ENCODE measurements at places on chromosomes 7 and 10. TPM values are rescaled to one million over a fixed set of nuclear protein-coding genes. Genes with fewer than 3 reads are reported as not detected.

Gene WEE2
- not detected for total RNA-seq

Gene FGF8
- total RNA-seq = not detected

Gene IFIT1
- 29.9 TPM for total RNA-seq

Gene BTAF1
- 19.0 TPM for total RNA-seq

Gene HOXA2
- total RNA-seq = 0.84 TPM

Gene AEBP1
- total RNA-seq = 79.7 TPM

Gene ATRNL1
- total RNA-seq = 0.12 TPM

Gene ATXN7L1
- total RNA-seq = 4.0 TPM

Gene AGBL3
- 3.5 TPM for total RNA-seq
